Stimulated activated CD8-positive, alpha-beta memory T cell treated with anti-CD3 and anti-CD28 coated beads, Interleukin-7, amount 100 ng/mL, for 48 hours (primary cell): ENCODE measurements at places on chromosomes 12 and 14.

- no peak for DNase-seq
Measured at GRCh38 chr12:81465876-81466275, 293.3 kb downstream of the PPFIA2 start.

GRCh38 chr12:113302886-113303640 lies 31.8 kb downstream of the SLC8B1 start:
- no peak for DNase-seq

DNA sequence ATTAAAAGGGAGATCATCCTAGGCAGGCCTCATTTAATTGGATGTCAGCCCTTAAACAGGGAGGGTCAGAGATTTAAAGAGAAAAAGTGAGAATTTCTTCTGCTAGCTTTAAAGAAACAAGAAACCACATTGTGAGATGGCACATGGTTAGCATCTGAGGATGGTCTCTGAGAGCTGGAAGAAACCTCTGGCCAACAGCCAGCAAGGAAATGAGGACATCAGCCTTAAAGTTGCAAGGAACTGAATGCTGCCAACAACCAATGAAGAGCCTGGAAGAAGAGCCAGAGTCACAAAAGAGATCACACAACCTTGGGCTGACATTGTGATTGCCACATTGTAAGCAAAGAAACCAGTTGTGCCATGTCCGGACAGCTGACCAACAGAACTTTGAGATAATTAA lies 17.5 kb upstream of the FAR2 start:
- no peak for DNase-seq

DNA sequence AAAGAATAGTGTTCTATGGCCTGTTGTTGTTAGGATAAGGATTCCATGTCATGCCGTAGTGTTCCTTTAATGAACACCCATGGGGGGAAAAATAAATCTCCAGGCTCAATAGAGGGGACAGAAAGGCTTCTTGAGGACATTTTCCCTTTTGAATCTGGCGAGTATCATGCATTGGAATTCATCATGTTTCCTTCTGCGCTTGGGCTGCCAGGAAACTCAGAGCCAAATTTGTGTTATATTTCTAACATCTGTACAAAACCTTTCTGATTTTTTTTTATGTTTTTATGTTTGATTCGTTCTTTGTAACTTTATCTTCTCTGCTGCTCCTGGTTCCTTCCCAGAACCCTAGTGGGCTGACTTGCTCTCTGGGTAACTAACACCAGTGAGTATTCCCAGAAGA lies 1163.3 kb downstream of the VRK1 start:
- DNase-seq, result no peak

- DNase-seq, result no peak
Measured at GRCh38 chr14:32434880-32435279, 105.8 kb downstream of the AKAP6 start.

GRCh38 chr14:83712418-83713129 lies 1817.4 kb upstream of the FLRT2 start:
- no peak for DNase-seq

- DNase-seq, result no peak
Measured at GRCh38 chr12:4908684-4909409, 858 bp upstream of the KCNA1 start.

DNA sequence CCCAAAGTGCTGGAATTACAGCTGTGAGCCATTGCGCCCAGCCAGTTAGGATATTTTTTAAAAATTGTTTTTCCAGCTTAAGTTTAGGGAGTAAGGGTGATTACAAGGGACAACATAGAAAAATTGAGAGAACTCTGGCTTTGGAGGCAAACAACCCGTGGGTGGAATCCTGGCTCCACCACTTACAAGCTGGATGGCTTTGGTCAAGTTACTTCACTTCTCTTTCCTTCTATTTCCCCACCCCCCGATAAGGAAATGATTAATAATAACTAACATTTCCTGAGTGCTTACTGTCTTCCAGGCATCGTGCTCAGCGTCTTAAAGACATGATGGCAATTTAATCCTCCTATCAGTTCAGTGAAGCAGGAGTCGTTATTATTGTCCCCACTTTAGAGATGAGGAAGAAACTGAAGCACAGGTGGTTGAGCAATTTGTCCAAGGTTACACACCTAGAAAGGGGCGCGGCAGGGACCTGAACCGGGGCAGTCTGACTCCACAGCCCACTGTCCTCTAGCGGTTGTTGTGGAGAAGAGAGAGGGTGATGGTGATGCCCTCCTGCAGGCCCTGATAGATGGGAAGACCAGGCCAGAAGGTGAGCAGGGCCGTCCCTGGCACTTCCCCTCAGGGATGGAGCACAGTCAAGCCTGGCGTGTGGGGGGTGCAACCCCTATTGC lies 16.7 kb upstream of the FAIM2 start:
- no peak for DNase-seq

DNA sequence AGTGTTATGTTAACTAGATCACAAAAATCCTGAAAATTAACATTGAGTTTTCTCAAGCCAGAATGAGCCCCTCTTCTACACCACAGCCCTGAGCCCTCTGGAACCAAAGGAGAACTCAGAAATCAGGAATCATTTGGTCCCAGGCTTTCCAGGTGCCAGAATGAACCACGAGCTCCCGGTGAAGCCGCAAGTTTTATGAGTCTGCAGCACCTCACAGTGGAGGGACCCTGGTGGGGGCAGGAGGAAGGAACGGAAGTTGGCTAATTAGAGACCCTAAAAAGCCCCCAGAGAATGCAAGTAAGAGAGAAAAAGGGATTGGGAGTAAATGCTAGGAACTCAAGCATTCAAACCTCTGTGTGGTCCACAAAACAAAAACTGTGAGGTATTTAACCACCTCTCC lies 52.9 kb upstream of the BCL2L14 start:
- no peak for DNase-seq

GRCh38 chr12:1841586-1842182 lies 21.3 kb downstream of the LRTM2 start:
- no peak for DNase-seq

DNA sequence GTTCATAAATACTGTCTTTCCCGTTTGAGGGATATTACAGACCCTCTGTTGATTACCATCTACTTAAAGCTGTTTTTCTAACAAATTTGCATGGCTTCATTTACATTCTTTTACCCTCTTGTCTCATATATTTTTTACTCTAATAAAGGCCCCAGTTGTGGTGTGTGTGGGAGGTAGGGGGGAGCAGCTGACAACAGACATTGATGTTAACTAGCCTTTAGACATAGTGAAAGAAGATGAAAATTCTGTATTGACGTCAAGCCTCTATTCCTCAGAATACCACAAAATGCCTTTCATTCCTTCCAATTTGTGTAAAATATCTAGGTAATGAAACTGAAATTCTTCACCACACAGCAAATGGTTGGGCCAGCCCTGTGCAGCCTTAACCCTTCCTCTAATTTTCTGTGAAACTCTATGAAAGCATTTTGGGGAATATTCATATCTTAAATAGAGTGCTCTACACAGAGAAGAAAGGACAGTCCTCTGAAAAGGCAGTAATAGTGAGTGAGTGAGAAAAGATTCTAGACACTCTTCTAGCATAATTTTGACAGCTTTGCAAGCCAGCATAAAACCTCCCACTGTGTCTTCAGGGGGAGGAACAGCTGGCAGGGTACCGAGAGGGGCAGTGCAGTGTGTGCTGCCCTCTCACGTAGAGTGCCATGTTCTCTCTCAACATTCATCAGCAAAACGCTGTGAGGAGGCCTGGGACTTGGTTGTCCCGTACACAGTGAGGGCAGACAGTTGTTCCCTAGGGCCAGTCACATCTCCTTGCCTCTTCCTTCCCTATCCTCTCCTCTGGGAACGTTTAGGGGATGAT lies 20.1 kb upstream of the CERS5 start:
- DNase-seq, result peak; percentile 63

- peak; percentile 96 for DNase-seq
Measured at GRCh38 chr12:57078519-57079404, at the start of gene NEMP1. NEMP1 (minus strand) TSS chr12:57078791; CDS start chr12:57078745, 46 bp downstream.

- no peak for DNase-seq
Measured at GRCh38 chr14:96161636-96162035, 43.0 kb upstream of the BDKRB2 start.

DNA sequence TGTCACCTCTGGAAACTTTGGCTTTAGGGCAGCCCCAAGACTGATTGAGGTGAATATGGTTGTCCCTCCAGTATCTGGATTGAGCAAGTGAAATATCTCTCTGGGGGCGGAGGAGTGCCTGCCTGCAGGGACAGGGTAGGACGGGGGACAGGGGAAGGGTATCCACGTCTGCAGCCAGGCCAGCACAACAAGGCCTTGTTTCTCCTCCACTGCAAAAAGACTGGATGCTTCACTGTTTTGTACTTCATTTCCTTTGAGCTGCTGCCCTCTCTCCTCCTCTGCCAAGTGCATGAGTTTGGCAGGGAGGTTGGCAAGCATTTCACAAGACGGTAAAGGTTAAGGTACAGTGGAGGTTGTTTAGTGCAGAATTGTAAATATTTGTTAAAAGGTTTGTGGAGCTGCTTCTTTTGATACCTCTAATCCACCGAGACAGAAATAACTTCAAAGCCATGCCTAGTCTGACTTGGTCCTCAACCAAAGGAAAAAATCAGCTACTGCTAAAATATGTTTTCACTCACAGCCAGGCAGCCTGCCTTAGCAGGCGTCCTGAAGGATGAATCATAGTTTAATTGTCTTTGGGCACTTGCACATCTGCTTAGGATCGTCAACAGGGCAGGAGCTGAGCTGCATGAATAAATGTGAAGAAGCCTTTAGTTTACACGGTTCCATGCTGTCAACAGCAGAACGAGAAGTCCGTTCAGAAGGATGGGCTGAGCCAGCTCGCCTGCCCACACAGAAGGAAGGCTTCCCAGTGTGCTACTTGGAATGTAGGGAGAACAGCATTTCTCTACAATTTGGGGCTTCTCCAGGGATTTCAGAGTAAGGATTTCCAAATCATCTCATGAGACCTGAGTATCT lies 269.7 kb downstream of the TTC6 start:
- no peak for DNase-seq

DNA sequence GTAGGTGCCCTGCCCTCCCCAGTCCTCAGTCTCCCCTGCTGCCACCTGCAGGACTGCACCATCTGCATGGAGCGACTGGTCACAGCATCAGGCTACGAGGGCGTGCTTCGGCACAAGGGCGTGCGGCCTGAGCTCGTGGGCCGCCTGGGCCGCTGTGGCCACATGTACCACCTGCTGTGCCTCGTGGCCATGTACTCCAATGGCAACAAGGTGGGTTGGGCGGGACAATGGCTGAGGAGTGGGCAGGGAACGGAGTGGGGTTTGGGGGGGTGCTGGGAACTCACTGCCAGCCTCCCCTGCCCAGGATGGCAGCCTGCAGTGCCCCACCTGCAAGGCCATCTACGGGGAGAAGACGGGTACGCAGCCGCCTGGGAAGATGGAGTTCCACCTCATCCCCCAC lies 38.2 kb downstream of the DTX1 start:
- DNase-seq, result no peak

- no peak for DNase-seq
Measured at GRCh38 chr12:46234000-46234399, 34.8 kb downstream of the SLC38A1 start.

DNA sequence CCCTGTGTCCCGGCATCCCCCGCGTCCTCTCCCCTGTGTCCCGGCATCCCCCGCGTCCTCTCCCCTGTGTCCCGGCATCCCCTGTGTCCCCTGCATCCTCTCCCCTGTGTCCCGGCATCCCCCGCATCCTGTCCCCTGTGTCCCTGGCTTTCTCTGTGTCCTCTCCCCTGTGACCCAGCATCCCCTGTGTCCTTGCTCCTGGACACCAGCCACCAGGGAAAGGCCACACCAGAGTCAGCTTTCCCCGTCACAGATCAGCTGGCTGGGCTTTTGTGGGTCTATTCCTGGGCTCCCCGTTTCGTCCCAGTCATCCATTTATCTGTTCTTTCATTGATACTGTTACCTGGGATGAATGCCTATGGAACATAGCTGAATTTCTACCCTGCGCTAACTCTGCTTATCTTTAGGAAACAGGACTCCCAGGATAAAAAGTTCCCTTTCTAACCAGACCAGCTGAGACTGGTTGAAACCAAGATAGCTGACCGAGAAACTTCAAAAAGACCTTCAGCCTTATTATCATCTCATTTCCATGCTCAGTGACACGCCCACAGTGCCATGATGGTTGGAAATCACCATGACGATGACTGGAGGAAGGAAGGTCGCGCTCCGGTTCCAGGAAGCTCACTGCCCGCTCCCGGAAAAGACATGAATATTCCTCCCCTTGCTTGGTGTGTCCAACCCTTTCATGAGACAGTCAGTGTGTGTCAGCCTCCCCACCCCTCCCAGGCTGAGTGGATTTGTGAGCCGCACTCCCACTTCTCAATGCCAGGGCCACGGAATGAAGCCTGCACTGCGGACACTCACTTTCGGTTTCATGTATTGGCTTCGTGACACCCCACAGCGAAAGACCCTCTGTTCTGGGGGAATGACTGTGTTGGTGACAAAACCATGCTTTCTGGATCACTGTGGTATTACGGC lies 276.4 kb upstream of the SFSWAP start:
- no peak for DNase-seq

DNA sequence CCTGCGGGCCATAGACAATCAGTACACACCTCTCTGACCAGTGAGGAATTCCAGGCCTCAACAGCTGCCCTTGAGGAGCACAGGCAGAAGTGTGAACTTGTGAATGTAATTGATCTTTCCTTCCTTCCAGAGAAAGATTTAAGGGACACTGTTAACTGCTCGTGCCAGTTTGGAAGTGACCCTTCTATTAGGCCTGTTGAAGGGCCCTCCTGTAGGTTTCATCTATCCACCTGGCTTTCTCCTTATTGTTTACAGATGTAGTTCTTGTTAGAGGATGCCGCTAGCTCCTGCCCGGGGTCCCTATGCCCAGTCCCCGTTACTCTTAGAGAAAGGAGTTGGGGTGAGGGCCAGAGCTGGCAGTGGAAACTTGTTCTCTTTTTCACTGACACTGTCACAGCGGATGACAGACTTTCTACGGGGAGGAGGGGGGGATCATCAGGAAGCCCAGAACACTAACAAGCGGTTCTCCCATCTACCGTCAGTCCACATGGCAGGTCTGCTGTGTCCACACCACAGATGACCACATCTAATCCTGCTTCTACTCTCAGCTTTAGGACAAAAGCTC lies 42.6 kb downstream of the SH2B3 start:
- no peak for DNase-seq

- no peak for DNase-seq
Measured at GRCh38 chr12:79692860-79693577, 2.3 kb upstream of the PAWR start.

DNA sequence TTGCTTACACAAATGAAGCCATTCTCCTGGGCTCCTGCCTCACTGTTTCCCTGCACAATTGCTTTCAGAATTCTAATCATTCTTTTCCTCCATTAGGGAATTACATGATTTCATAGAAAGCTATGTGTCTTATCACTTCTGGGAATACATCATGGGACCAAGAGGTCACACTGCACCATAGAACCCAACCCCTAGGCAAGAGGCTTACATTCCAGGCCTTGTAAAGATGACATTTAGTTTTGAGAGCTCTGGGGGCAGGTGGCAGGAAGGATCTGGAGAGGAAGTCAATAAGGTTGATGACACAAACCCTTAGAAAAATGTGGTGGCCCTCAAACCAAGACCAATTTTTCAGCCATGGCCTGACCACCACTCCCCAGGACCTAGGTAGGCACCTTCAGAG lies 57.1 kb downstream of the NUAK1 start:
- DNase-seq, result no peak

DNA sequence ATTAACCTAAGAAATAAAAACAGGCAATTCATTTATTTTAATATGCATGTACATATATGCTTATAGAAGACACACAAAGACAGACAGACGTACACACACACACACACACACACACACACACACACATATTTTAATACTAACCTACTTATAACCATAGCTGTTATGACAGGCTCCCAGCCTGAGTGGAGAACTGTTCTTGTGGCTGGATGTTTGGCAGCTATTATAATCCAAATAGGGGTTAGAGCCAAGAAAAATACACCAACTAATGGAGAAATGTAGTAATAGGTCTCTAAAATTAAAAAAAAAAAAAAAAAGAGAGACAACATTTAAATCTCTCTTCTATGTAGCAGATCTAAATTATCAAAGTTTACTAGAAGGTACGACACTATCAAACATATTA lies 91.8 kb downstream of the SLC41A2 start:
- no peak for DNase-seq
